ENCODE measurements at places on chromosomes 7 and 10. TPM values are rescaled to one million over a fixed set of nuclear protein-coding genes. Genes with fewer than 3 reads are reported as not detected.

- no peak for DNase-seq
- H3K27ac ChIP-seq = no peak overlapping the region
- H3K27me3 ChIP-seq = no peaks in the 10 kb centered on the region
- no peak overlapping the region for H3K4me3 ChIP-seq
Observed at GRCh38 chr7:132560825-132561529, 15.3 kb downstream of the PLXNA4 start.

GRCh38 chr10:133328358-133329343, 8.0 kb downstream of the CALY start:
- peaks cover 53% of the 10 kb centered on the region for H3K27me3 ChIP-seq
- H3K4me1 ChIP-seq = peaks cover 2% of the 10 kb centered on the region
- no peak overlapping the region for H3K4me3 ChIP-seq
- no peaks in the 10 kb centered on the region for H3K36me3 ChIP-seq

Gene ANKRD30A
- total RNA-seq = not detected

Gene ACHE
- total RNA-seq = 0.18 TPM

- DNase-seq = peak; percentile 52
- no peak overlapping the region for H3K27ac ChIP-seq
- no peaks in the 10 kb centered on the region for H3K27me3 ChIP-seq
- no peak overlapping the region for H3K4me3 ChIP-seq
- H3K36me3 ChIP-seq = no peaks in the 10 kb centered on the region
Observed at GRCh38 chr7:13165854-13166253, 478.4 kb downstream of the ARL4A start.

DNA sequence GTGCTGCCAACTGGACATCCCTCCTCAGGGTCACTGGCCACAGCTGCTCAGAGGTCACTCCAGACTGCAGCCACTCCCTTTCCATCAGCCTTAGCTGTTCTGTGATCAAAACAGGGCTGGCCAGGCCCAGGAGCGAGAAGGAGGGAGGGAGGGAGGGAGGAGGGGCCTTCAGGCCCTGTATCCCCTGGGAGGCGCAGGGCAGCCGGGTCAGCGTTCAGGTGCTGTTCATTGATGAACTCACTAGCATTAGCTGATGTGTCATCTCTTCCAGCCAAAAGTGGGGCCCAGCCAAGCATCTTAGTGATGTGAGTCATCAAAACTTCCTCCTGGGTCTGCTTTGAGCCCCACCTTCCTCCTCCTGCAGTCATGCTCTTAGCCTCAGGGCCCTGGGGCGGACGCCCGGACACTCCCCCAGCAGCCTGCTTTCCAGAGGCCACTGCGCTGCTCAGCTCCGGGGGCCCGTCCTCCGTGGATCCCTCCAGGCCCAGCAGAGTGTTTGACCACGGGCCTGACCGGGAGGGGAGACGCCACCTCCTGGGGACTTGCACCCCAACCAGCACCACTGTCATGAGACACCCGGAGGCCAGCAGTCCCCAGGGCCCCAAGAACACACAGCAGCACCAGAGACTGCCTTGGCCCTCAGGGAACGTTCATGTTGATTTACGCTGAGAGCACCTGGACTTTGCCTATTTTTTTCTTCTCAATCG, 149.2 kb downstream of the PRKAG2 start:
- H3K4me3 ChIP-seq = no peak overlapping the region
- H3K4me1 ChIP-seq = peaks cover 11% of the 10 kb centered on the region
- H3K27ac ChIP-seq = peak overlapping the region; percentile 65
- peak; percentile 87 for DNase-seq
- no peaks in the 10 kb centered on the region for H3K36me3 ChIP-seq
- H3K27me3 ChIP-seq = no peaks in the 10 kb centered on the region

Gene RHEB
- total RNA-seq = 109 TPM

GRCh38 chr7:55277916-55278315, 87.2 kb upstream of the LANCL2 start:
- no peaks in the 10 kb centered on the region for H3K36me3 ChIP-seq
- DNase-seq = no peak
- H3K4me3 ChIP-seq = no peak overlapping the region
- no peak overlapping the region for H3K27ac ChIP-seq
- no peaks in the 10 kb centered on the region for H3K4me1 ChIP-seq
- peaks cover under 1% of the 10 kb centered on the region for H3K27me3 ChIP-seq

DNA sequence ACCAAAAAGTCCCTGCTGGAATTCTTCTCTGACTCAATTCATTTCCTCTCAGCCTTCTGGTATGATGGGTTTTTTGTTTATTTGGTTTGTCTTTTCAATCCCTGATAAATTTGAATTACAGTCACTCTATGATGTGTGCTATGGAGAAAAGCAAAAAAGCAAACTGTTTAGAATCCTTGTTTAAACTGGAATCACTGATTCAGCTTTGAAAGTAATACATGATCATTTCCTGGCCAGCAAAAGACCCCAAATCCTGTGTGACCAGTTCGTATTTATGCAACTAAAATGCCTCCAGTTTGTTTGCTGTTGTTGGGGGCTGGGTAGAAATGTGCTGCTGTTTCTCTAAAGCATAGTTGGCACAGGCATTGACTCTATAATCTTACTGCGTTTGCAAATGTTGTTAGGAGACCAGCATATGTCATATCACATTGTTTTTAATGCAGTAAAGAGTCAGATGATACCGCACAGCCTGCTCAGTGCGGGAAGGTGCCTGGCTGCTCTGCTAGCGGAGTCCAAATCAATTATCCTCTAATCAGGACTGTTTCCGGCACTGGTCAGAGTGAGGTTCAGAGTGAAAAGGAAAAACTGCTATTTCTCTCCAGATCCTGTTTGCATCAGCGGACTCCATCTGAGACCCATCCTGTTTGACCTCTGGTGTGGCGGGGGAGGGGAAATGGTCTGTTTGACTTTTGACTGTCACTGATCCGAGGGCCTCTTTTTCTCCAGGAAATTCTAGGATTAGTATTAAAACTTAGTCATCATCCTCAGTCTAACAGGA, 40.6 kb upstream of the ADD3 start:
- H3K27me3 ChIP-seq = no peaks in the 10 kb centered on the region
- peaks cover 33% of the 10 kb centered on the region for H3K4me1 ChIP-seq
- no peaks in the 10 kb centered on the region for H3K36me3 ChIP-seq
- peak overlapping the region; percentile 66 for H3K27ac ChIP-seq
- H3K4me3 ChIP-seq = peak overlapping the region; percentile 4

DNA sequence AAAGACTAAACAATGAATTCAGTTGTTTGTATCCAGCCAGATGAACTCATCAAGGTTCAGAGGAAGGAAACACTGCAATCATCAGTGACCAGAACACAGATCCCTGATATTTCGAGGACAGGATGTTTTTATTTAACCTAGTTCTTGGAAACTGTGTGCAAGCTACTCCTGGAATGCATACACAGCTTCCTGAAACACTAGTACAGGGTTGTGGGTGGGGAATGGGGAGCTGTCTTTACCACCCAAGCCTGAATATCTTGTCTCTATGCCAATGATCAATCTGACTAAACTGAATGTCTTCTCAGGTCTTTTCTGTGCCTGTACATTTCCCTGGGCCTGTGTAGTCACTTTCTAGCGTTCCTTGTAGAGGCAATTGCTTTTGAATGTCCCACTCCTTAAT, 374.6 kb downstream of the CALN1 start:
- no peaks in the 10 kb centered on the region for H3K27me3 ChIP-seq
- H3K4me3 ChIP-seq = no peak overlapping the region
- no peak overlapping the region for H3K27ac ChIP-seq
- no peak for DNase-seq
- H3K36me3 ChIP-seq = no peaks in the 10 kb centered on the region
- no peaks in the 10 kb centered on the region for H3K4me1 ChIP-seq

GRCh38 chr7:38020121-38020785, 99.8 kb downstream of the EPDR1 start:
- no peak overlapping the region for H3K4me3 ChIP-seq
- no peak overlapping the region for H3K27ac ChIP-seq
- no peaks in the 10 kb centered on the region for H3K27me3 ChIP-seq
- no peaks in the 10 kb centered on the region for H3K36me3 ChIP-seq

GRCh38 chr7:142300689-142301088, 42.8 kb upstream of the PRSS58 start:
- no peak overlapping the region for H3K4me3 ChIP-seq
- H3K36me3 ChIP-seq = no peaks in the 10 kb centered on the region
- no peaks in the 10 kb centered on the region for H3K27me3 ChIP-seq
- no peak for DNase-seq
- no peak overlapping the region for H3K27ac ChIP-seq
- H3K4me1 ChIP-seq = no peaks in the 10 kb centered on the region

Gene ZNF398
- 10.6 TPM for total RNA-seq

DNA sequence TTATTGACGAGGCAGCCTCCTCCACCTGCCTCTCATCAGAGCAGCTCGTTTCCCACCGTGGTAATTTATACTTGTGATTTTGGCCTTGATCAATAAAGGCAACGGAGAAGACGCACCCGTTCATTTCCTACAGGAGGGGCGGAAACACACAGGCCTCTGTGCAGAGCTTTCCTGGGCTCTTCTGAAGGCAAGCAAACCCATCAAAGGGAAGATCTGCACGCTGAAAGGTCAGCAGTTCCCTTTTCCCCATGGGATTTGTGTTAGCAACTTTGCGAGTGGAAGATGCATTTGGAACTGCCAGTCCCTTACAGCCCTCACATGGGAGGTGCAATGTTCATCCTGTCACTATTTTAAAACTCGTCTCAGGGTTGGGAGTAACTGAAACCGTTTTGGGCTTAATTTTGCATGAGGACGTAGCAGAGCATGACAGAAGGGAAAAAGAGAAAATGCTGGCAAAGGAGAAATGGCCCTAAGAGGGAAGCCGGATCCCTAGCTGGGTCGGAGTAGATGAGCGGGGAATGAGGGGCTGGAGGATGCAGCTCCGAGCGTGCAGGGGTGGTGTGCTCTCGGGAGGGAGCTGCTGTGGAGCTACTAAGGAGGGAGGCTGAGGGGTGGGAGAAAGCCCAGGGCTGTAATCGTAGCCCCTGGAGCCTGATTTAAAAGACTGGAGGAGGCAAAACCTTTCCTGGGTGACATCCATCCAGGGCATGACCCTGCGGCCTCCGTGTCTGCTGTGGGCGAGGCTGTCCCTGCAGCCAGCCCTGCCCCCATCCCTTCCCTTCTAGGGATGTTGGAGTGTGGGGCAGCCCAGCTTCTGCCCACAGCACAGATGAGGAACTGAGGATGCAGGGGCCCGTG, 111.1 kb upstream of the FAM20C start:
- no peak overlapping the region for H3K27ac ChIP-seq
- no peaks in the 10 kb centered on the region for H3K4me1 ChIP-seq
- H3K4me3 ChIP-seq = no peak overlapping the region
- DNase-seq = no peak
- no peaks in the 10 kb centered on the region for H3K27me3 ChIP-seq
